ENCODE measurements at places on chromosomes 3 and 15. TPM values are rescaled to one million over a fixed set of nuclear protein-coding genes. Genes with fewer than 3 reads are reported as not detected.

- DNase-seq, result peak; percentile 42
These were observed 8.8 kb upstream of the IQGAP1 start for GRCh38 chr15:90379263-90379662.

GRCh38 chr3:13219077-13219901, 146.1 kb upstream of the IQSEC1 start:
- no peak for DNase-seq

DNA sequence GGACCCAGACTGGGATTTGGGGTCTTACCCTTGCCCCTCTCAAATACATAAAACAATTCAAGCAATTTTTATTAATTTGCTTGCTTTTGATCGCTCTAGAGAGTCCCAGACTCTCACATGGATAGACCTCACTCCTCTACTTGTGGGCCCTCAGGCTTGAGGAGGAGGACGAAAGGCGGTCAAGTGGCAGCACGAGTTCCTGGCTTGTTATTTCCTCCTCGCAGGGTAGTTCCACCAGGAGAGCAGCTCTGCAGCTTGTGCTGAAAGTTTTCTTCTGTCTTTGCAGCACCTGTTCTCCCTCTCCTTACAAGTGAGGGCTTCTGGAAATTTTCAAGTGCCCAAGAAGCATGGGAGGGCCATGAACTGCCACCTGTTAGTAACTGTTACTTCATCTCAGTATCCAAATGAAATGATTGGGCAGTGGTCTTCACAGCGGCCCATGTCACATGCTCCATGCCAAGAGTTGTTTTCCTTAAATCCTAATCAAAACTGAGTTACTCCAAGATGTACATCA, 22.7 kb downstream of the ABI3BP start:
- no peak for DNase-seq

GRCh38 chr3:69902386-69902785, 97.1 kb upstream of the SAMMSON start:
- no peak for DNase-seq

KCNMB2 gene
- not detected for total RNA-seq

PDZRN3 gene
- 12.9 TPM for total RNA-seq

- no peak for DNase-seq
These were observed 123.2 kb downstream of the TP63 start for GRCh38 chr3:189754356-189754755.

GRCh38 chr15:90654233-90655136, 62.7 kb upstream of the BLM start:
- no peak for DNase-seq

- peak; percentile 90 for DNase-seq
These were observed 612 bp downstream of the APPL1 start for GRCh38 chr3:57227930-57228751.

- DNase-seq, result no peak
These were observed 1.1 kb downstream of the TFDP2 start for GRCh38 chr3:142148044-142148791.

DNA sequence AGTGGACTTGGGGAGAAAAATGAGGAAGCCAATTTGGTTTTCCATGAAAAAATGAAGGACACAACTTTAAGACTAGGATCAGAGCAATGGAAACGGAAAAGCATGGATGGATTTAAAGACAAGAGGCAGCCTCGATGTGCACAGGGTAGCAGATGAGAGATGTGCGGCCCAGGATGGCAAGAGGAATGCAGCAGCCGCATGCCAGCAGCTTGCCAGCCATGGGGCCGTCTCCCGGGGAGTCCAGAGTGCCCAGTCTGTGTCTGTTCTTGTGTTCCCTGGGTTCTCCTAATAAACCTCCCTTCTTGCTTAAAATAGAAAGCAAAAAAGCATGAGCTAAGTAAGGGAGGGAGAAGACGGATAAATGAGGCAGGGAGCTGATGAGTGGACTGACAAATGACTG, 68.0 kb upstream of the IQSEC1 start:
- peak; percentile 34 for DNase-seq

DNA sequence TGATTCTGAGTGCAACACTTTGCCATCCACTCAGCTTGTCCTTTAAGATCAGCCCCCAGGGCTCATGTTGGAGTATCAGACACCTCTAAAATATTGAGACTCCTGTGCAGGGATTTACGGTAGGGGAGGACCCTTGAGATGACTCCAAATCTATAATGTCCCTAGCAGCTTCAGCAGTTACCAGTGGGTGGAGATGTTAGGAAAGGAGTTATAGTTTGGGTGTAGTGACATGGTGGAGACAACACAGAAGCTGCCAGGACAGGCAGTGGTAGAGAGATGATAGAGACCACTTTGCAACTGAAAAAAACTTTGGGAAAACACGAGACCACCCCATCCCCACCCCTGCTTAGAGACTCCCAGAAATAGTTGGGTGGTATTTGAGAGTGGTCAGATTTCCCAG, 43.3 kb upstream of the GSK3B start:
- no peak for DNase-seq

- no peak for DNase-seq
These were observed 77.1 kb upstream of the FNDC3B start for GRCh38 chr3:171962137-171962720.

AMT gene
- 7.4 TPM for total RNA-seq

DNAJC19 gene
- total RNA-seq, result 24.0 TPM

DNA sequence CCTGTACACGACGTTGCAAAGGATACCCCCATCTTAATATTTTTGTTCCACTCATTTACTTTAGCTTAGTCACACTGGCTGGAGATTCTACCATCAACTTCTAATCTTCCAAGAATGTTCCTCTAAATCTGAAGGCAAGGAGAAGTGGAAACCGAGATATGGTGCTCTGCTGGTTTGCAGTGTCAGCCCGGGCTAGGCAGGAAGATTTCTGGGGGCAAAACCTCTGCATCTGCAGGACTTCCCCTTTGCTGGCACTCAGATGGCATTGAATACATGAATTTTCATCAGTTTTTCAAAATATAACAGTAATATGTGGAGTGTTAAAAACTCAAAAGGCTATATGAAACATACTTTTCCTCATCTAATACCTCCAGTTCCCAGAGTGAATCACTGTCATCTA, 240.4 kb downstream of the RPLP1 start:
- DNase-seq, result no peak

DNA sequence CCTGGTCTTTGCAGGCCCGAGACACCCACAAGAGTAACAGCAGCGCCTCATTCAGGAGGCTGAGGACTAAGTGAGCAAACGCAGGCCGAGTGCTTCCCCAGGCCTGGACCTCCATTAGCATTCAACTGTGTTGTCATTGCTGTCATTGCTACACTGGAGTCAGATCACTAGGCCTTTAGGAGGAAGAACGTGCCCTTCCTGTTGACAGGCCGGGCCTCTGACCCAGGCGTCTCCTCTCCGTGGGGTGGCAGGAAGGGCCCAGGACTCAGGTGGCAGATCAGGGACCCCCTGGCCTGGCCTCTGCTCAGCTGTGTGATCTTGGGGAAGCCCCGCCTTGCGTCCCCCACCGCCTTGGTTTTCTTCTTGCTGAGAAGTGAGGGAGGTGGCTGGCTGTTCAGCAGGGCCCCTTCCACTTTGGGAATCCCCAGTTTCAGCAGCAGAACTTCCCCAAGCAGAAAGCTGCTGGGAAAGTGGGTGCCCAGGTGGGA, 19.1 kb downstream of the ZDHHC19 start:
- no peak for DNase-seq

CMTM8 gene
- 19.8 TPM for total RNA-seq

- DNase-seq, result no peak
These were observed 187.6 kb downstream of the NLGN1 start for GRCh38 chr3:173584838-173585831.

DNA sequence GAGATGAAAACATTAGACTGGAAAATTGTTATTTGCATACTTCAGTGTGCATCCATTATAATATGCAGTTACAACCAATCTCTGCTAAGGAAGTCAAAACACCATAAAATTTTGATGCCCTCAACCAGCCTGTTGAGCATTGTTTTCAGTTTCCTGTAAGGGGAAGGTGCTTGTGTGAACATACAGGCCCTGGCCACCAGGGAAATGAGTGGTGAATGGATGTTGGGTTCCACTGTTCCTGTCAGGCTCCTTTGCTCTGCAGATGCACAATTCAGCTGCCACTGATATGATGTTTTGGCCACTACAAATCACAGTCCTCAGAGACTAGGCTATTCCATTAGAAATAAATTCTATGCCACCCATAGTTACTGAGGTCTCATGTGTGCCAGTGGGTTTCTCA, 184.6 kb downstream of the SYNPR start:
- no peak for DNase-seq

DNA sequence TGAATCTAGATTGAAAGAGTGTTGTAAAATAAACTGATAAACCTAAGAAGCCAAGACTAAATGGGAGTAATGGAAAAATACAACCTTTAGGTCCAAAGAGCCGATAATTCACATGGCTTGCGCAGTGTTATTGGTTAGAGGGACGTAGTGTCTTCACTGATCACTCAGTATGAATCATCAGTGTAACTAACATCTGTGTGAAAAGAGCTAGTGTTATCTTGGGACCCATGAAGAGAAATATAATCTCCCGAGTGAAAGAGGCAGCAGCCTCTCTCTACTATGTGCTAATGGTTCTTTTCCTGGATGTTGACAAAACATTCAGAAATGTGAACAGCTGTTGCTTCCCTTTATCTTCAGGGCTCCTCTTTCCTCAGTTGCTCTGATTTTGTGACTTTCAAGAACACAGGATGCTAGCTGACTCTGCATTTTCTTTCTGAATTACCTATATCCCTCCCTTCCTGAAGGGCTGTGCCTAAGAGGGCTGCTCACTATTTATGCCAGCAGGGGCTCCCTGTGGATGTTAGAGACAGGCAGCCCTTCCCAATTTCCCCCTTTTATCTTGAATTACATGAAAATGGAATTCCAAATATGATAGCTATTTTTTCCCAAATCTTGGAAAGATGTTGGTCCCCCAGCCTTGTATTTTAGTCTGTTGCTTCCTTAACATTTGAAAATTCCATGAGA, 128.8 kb downstream of the GRM7 start:
- no peak for DNase-seq

ISLR2 gene
- 0.91 TPM for total RNA-seq

- no peak for DNase-seq
These were observed 109.1 kb upstream of the ATP10A start for GRCh38 chr15:25972141-25972675.

GRCh38 chr3:186471771-186472170, 72.4 kb downstream of the CRYGS start:
- peak; percentile 54 for DNase-seq

DNA sequence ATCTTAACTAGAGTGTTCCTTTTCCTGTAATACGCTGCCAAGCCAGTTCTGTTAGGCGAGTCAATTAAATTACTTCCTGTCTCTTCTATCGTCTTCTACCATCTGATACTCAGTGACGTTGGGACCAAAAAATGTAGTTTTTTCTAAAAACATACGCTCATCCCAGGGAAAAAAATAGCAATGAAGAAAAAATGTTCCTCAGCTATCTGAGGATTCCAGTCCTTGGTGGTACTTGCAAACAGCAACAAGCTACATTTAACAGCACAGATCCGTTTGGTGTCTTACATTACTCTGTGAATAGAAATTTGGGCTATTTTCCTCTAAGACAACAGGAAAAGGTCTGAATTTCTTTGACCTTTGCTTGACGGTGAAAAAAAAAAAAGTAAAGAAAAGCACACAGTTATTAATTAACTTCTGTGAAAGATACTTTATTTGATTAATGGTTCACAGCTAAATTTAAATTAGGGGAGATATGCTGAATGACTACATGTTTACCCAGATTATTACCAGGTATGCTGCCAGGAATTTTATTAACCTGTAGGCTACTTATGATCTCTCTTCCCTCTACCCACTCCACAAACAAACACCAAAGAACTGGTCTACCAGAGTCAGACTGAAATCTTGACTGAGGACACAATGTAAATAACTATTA, 254.4 kb upstream of the ZPLD1 start:
- no peak for DNase-seq

TGM4 gene
- 0.26 TPM for total RNA-seq

DNA sequence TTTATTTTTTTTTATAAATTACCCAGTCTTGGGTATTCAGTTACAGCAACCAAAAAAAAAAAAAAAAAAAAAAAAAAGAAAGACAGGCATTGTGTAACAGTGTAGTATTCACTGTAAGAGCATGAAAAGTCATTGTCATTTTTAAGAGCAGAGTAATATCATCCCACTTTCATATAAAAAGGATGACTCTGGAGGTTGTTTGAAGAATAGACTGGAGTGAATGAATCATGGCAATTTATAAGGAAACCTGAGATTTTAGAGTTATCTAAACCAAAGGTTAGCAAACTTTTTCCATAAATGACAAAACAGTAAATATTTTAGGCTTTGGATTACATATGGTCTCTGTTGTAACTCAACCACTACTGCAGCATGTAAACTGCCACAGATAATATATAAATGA, 794.9 kb downstream of the NTRK3 start:
- no peak for DNase-seq

IQCF5 gene
- not detected for total RNA-seq

TJP1 gene
- 59.1 TPM for total RNA-seq

DNA sequence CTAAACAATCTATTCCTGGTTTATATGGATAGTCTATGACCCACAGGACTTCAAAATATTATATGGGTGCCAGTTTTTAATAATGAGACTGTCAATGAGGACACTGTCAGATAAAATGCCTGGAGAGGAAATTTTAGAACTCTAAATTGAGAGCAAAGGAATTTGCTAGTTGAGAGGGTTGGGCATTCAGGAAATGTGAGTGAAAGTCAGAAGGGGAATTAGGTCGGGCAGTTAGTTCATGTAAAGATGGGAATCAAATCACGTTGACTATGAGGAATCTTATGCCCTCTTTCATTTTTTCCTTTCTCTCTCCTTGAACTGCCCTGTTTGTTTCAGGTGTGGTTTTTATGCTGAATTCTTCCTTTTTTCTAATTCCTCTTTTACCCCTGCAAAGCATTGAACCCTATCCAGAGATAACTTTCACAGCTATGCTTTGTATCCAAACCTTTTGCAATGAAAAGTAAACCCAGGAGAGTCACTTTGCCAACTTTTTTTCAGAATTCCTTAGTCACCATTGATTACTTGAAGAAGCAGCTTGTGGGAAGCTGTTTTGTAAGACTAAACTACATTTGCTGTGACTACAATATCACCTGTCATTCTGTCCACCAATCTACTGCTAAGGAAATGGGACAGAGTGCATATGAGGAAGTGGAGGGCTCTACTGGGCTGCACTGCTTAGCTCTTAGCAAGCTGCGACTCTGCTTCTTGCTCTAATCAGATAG, 27.8 kb downstream of the CHP1 start:
- peak; percentile 52 for DNase-seq

GRCh38 chr3:94179059-94179458, 116.2 kb downstream of the NSUN3 start:
- DNase-seq, result no peak

JAGN1 gene
- total RNA-seq, result 70.6 TPM

DNA sequence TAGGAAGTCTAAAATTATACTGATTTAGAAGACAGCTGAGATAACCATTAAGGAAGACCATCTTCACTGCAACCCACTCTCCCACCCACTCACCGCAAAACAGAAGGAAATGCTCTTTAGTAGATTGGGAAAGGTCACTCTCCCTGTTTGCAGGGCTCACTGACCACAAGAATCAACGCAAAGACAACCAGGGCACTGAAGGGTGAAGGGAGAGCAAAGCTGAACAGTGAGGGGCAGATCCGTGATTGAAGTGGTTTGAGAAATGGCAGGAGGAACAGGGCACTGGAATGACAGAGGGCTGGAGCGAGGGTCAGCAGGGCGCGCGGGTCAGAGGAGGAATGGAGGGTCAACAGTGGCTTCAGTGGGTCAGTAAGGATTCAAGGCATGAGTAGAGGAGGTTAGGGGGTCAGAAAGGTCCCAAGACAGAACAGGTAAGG, 520 bp downstream of the MESD start:
- no peak for DNase-seq

SLC22A14 gene
- 0.45 TPM for total RNA-seq
